ENCODE measurements at places on chromosomes 11 and 22.

DNA sequence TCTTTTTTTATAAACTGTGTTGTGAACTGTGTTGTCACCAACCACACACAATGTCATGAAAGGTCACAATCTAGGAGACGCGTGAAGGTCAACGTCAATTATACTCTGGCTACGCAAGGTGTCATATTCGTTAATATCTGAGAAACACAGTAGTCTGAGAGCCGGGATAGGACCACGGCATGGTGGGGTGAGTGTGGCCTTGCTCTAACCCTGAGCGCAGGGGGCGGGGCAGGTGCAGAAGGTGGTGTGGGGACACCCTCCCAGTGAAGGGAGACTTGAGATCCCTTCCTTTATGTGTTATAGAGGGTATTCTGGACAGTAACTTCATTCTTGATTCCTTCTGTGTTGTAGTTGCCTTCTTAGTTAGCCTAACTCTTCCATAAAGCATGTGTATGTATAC is 883.0 kb downstream of the OPCML start:
- DNase-seq = no peak

GRCh38 chr22:47119181-47119580 is 356.7 kb downstream of the TBC1D22A start:
- no peak for DNase-seq

- DNase-seq = no peak
Measured at GRCh38 chr22:32269316-32269715, 14.2 kb upstream of the SLC5A4 start.

DNA sequence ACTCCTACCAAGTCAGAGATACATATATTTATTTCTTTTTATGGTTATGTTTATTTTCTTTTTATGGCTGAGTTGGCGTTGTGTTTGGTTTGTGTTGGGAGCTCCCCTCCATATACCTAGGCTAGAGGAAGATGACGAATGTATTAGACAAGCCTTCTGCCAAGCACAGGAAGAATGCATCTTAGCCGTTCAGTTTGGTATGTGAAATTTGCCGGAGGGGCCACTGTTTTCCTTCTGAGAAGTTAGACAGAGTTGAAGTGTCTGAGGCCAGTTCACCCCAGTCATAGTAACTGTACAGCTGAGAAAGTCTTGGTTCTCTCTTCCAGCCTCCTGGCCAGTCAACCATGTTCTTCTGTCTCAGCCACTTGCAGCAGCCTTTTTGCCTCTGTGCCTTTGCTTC is 29.8 kb downstream of the TEAD1 start:
- peak; percentile 98 for DNase-seq

- no peak for DNase-seq
Measured at GRCh38 chr11:134571301-134571700, 159.3 kb upstream of the B3GAT1 start.

- peak; percentile 72 for DNase-seq
Measured at GRCh38 chr11:75582895-75583717, 21.1 kb downstream of the SERPINH1 start.

- no peak for DNase-seq
Measured at GRCh38 chr22:47818496-47818895, 1056.0 kb downstream of the TBC1D22A start.

GRCh38 chr11:73177778-73178539 is 35.8 kb upstream of the FCHSD2 start:
- peak; percentile 90 for DNase-seq

- no peak for DNase-seq
Measured at GRCh38 chr11:1644601-1645356, 15.2 kb downstream of the KRTAP5-5 start.

- DNase-seq = no peak
Measured at GRCh38 chr11:12525466-12526055, 148.2 kb downstream of the PARVA start.

DNA sequence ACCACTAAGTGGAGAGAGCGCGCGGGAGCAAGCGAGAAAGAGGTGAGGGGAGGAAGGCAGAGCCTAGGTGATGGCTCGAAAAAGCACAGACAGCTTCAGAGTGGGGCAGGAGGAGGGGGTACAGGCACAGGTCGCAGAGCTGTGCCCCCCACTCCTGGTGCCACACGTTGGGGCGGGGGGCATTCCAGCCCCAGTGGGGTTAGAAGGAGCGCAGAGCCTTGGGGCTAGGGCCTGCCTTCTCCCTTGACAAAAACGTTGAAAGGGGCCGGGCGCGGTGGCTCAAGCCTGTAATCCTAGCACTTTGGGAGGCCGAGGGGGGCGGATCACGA is 41.6 kb upstream of the ISX start:
- no peak for DNase-seq

GRCh38 chr22:17198170-17199002 is 20.8 kb downstream of the ADA2 start:
- no peak for DNase-seq

GRCh38 chr22:39422101-39422500 is 22.5 kb downstream of the TAB1 start:
- DNase-seq = no peak

GRCh38 chr11:114095899-114096298 is 36.4 kb downstream of the ZBTB16 start:
- DNase-seq = no peak

DNA sequence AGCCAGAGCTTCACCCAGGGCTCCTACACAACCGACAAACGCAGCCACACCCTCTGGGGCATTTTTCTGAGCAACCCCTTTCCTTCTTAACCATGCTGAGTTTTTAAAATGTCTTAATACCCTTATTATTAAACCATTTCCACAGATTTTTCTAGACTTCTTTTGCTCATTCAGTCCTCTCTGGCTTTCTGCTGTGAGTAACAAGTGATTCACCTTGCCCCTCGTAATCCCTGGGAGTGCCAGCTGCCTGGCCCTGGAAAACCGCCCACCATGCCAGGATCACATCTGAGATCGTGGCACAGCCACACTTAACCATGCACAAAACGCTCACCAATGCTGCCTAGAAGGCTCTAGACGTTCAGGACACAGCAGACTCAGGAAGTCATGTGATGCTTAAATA is 25.4 kb downstream of the YPEL1 start:
- no peak for DNase-seq

DNA sequence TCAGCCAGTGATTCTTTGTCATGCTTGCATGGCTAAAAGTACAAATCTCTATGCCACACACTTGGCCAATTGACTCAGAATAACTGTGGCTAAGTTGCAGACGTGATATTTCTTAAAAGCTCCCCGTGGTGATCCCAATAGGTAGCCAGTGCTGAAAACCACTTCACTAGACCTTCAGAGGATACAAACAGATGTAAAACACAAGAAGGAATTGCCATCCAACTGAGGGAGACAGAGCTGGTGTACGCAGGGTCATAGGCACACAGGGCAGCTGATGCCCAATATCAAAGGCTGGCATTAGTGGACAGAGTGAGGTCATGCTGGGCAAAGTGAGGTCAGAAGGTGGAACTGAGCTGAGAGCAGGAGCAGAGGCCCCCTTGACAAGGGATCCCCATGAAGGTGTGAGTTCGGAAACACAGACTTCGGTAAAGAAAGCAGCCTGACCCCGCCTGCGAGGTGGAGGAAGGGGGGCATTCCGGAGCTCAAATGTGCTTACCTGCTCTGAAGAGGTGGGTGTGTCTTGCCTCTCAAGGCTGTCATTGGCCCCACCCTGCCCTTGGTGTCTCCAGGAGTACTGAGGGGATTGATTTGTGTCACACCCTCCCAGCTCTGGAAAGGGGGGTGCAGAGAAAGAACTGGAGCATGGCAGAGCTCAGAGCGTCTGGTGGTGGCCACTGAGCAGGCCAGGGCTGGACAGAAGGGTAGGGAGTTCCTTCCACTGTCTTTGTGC is 344.9 kb upstream of the B3GAT1 start:
- no peak for DNase-seq

- peak; percentile 48 for DNase-seq
Measured at GRCh38 chr22:41770715-41771468, 29.6 kb upstream of the CCDC134 start.

- DNase-seq = no peak
Measured at GRCh38 chr11:121383716-121384115, 68.4 kb upstream of the SORL1 start.

Data from EL (cell line).